ENCODE measurements at places on chromosomes 7 and 10.

GRCh38 chr7:115476671-115477181 lies 553.8 kb downstream of the TFEC start:
- peak; percentile 4 for DNase-seq

DNA sequence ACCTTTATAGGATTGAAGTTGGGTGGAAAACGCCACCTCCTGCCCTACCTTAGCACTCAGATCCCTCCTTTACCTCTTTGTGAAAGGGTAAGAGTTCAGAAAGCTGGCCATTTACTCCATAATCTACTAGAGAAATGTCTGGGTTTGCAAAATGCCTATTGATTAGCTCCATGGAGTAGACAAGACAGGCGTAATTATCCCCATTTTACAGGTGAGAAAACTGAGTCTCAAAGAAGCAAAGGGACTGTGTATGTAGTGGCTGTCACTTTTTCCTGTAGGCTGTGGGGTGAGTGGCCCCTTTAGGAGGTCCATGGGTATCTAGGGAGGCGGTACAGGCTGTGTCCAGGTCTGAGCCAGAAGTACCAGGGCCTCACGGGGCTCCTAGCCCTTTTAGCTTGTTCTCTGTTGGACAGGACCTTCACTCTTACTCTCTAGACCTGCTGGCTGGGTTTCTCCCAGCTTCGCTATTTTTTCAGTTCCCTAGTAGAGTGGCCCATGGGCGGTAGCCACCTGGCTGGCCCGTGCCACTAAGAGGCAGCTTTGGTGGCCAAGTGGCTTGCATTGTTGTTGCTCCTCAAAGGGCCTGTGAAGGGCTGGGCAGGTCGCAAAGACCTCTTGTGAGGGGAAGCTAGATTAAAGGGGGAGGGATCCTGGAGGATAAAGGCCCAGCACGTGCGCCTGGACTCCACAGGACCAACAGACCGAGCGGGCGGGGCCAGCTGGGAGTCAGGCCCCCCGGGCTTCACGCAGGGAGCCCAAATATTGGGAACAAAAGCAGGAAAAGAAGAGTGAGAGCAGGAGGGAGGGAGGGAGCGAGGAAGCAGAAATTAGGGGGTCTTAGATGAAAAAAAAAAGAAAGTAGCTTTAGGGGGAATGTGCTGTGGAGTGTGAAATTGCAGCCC lies 4.7 kb upstream of the PAX2 start:
- no peak for DNase-seq

- no peak for DNase-seq
These were observed 307.6 kb downstream of the FRMD4A start for GRCh38 chr10:14022954-14023672.

DNA sequence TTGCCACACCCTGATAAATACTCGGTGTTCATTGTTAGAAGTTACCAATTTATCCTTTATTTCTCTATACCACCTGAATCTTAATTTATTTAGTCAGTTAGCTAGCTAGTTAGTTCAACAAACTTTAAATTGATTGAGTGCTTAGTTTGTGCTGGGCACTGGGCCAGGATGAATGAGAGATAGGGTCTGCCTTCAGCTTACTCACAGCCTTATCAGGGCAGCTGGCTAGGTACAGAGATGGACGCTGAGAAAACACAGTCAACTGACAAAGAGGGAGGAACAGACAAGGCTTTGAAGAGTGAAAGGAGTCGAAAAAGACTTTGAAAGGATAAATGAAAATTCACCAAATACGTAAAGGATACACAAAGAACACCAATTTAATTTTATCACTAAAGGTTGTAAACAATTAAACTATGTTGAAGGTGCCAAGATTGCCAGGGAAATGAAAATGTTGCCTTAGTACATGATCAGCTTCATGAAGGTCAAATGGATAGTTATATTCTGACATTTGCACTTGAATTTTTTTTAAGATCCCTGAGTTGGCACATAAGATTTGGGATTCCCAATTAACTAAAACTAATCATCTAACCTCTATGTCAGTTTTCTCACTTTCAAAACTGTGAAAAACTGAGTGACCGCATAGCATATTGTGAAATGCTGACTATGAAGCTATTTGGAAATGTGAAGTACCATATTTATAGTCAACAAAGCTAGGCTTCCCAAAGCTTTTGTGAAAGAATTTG lies 2.1 kb downstream of the CAV2 start:
- DNase-seq, result no peak

- no peak for DNase-seq
These were observed 2.4 kb downstream of the ZMYND11 start for GRCh38 chr10:137606-138005.

DNA sequence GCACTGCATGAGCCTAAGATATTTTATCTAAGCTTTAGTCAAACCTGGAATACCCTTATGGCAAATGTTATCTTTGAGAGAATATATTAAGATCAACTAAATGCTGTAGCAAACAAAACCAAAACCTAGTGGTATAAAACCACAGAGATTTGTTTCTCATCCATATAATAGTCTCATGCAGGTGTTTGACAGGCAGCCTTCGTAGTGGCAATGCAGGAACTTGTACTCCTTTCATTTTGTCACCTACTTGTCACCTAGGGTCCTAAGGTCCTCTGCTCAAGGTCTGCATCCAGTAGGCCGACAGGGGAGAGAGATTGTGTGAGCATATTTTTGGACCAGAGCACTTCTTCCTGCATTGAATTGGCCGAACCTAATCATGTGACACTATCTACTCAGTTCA lies 352.6 kb downstream of the GPR37 start:
- DNase-seq, result no peak

- no peak for DNase-seq
These were observed 1065.8 kb upstream of the GHITM start for GRCh38 chr10:83073472-83073871.

DNA sequence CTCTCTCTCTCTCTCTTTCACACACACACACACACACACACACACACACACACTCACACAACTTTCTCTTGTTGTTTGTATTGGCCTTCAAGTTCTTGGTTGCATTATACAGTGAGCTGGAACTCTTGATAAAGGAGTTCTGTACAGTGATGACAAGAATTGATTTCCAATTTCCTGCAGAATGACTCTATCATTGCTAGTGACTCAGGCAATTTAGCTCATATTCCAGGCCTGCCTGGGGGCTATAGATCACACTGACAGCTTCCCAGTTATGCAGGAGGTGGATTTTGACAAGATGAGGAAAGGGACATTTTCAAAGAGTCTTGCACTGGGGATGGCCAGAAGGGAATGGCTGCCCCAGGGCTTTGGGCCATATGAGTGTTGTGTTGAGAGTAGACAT lies 508.8 kb downstream of the TYW1 start:
- no peak for DNase-seq

- no peak for DNase-seq
These were observed 81.0 kb downstream of the MYL10 start for GRCh38 chr7:101547916-101548661.

DNA sequence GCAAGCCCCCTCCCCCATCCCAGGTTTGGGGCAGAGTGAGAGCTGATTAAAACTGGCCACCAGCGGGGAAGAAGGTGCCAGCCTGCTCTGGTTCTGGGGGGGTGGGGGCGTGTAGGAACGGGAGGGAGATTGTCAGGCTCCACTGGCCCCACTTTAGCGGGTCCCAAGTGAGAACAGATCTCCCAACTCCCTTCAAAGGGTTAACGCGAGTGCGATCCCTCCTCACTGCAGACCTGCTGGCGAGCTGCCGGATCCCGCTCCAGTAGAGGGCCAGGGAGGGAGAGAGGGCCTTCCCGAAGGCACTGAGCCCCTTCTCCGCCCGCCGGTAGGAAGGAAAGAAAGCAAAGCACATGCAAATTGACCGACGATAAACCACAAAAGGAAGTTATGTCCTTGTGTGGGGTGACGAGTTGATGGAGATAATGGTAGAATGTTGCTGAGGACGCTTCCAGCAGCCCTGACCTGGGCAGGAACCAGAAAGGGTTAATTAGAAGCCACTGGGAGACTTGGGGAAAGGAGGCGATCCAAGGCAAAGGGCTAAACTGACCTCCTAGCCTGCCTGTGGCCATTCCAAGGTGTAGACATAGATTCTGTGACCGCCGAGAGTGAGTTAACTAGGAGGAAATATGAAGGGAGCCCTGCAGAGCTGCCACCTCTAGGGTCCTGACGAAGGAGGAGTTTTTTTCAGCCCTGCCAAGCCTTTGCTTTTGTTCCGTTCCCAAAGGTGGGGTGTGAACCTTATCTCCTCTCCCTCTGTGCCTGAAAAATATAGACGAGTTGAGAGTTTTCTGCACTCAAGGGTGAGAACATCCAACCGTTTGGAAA lies 1.5 kb downstream of the NRG3 start:
- peak; percentile 6 for DNase-seq

Measured in GM10248 (cell line).